ENCODE measurements at places on chromosomes 2 and 18.

- no peak for DNase-seq
These were observed 132.8 kb upstream of the PDE1A start for GRCh38 chr2:182559623-182560022.

DNA sequence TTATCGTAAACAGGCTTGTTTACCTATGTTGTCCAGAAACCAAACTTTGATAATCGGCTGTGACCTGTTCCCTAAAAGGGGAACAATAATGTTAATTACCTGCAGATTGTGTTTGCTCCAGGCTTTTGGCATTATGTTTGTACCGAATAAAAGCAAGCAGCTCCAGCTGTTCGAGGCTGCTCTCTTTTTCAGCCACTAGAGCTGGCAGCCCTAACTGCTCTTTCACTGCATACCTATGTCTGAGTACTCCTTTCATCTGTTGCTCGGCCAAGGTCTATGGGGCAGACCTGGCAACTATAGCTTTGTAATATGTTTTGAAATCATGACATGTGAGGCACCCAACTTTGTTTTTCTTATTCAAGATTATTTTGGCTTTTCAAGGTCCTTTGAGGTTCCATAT, 77.8 kb upstream of the EHBP1 start:
- no peak for DNase-seq

DNA sequence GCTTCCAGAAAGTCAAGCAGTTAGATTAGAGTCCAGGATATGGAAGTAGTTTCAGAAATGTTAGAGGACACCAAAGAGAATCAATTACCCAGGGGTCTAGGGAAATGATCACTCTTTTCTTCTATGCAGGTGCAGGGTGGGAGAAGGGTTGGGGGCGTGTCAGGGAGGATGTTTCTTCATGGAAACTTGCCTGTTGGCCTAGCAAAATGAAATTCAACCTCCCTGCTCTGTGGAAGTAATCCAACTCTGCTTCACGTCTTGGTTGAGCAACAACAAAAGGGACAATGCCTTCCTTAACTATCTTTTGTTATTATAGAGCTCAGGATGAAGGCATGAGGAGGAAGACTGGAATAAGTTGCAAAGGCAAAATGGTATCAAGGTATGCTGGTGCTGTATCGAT, 210.8 kb upstream of the ETAA1 start:
- no peak for DNase-seq

DNA sequence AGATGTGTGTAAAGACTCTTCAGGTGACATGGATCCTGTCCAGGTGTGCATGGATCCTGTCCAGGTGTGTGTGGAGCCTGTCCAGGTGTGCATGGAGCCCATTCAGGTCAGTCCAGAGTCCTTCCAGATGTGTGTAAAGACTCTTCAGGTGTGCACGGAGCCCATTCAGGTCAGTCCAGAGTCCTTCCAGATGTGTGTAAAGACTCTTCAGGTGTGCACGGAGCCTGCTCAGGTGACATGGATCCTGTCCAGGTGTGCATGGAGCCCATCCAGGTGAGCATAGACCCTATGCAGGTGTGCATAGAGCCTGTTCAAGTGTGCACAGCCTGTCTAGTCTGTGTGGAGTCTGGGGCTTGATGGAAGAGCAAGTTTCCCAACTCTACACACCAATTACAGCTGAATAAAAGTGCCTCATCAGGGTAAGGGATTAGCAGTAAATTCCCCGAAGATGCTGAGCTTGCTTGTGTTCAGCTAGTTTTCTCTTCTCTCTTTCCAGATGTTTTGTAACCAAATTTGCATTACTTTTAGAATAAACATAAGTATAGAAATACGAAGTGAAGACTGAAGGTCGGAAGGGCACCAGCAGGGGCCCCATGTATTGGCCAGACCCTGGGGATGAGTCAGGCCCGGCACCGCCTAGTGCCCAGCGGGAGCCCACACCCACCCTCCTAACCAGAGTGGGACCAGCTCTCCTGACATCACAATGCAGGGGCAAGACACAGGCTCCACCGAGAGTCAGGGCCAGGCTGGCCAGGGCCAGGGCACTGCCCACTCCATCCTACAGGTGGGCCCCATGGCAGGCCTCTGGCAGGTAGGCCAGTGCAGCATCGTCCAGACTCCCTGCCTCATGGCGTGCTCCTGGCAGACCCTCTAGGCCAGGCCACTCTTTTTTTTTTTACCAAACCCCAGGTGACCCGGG, 38.6 kb upstream of the GPC1 start:
- no peak for DNase-seq

DNA sequence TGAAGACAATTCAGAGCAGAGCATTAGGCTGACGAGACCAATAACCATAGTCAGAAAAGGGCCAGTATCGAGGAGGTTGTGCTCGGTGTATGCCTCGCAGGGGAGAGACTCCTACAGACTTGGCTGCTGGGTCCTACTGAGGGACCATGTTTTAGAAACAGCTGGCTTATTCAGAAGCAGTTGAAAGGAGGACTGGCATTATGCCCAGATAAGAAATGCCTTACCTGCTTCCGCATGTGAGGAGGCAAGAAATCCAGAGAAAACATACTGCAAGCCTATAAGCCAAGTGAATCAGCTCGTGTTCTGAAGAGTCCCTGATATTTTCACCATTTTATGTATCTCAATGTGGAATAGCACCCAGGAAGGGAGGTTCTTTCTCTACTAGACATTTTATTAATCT, 434.7 kb downstream of the GRB14 start:
- DNase-seq = no peak

- no peak for DNase-seq
These were observed 162.3 kb upstream of the CCDC68 start for GRCh38 chr18:55121397-55122170.

- DNase-seq = no peak
These were observed 160.9 kb upstream of the EPC2 start for GRCh38 chr2:148483665-148484064.

GRCh38 chr2:224793946-224794345, 77.8 kb upstream of the CCDC195 start:
- no peak for DNase-seq

DNA sequence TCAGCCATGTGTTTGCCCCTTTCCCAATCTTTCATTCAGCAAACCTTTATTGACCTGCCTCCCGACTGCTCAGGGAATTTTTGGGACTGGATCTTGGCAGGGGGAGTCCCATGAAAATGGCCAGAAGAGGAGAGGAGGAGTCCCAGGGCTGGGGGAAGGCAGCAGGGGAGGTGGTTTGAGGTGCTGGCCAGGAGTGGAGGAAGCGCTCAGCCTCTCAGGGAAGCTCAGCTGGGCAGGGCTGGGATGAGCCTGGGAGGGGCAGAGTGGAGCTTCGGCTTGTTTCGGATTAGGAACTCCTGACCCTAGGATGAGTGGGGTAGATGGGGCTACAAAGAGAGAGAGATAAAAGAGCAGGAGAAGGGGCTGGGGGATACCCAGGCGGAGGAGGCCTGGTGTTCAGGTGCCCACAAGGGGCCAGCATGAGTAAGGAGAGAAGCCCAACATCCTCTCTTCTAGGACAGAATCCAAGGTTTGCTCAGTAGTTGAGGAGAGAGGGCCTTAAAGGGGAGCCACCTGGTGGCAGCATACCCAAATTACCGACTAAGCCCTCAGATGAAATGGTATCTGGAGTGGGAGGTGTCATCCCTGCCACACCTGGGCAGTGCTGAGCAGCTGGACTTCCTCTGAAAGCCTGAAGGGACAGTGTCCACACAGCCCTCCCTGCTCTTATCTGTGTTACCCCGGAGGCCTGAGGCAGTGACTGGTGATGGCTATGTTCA, 91.1 kb downstream of the INHBB start:
- DNase-seq = no peak

GRCh38 chr2:42073739-42074503, 26.1 kb downstream of the PKDCC start:
- DNase-seq = no peak

- no peak for DNase-seq
These were observed 51.0 kb downstream of the ACOXL start for GRCh38 chr2:110783196-110783873.

- DNase-seq = no peak
These were observed 63.8 kb downstream of the PTPRM start for GRCh38 chr18:7630731-7631442.

GRCh38 chr2:189608795-189609422, 28.3 kb upstream of the SLC40A1 start:
- DNase-seq = no peak

GRCh38 chr2:39437522-39438296, 624 bp upstream of the MAP4K3 start:
- DNase-seq = peak; percentile 28

DNA sequence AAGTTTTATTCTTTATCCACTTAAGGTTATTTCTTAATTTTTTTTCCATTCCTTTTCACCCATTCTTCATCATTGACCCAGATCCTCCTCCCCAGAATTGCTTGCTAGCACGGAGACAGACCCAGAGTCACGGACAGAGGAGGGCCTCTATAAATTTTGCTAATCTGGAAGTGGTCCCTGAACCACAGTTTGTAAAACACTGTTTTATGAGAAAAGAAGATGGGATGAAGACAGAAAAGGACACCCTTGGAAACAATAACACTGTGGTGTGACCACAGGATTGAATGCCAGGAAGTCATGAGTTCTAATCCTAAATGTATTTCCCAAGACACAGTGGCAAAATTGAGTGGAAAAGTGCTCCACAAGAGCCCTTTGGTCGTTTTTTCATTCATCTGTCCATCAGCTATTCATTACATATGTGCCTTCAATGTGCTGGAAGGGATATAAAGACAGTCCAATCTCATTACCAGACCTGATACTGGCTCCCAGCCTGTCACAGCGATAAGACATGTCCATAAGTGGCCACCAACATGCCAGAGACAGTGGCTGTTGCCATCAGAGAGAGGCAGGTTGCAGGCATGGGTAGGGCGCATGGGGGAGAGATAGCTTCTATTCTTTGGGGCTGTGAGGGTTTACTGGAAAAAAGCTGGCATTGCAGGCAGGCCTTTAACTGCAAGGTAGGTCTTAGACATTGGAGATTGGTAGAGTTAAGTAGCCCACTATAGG, 175.2 kb upstream of the ALPP start:
- no peak for DNase-seq

GRCh38 chr18:35696307-35696706, 114.8 kb downstream of the GALNT1 start:
- no peak for DNase-seq

DNA sequence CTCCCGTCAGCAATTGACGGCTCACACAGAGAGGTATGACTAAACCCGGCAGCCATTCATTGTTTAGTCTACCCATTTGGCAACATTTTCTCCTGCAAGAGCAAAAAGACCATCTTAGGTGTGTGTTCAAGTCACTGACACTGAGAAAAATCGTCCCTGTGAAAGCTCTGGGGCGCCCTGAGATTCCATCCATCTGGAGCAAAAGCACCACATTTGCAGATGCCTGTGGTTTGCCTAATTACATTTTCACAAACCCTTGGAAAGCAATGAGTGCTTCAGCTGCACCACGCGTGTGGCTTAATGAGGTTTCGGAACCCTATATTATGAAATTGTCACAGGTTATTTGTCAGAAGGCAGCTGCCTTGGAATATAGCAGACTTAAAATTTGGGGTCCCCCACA, 110.7 kb upstream of the PTPRM start:
- DNase-seq = no peak

DNA sequence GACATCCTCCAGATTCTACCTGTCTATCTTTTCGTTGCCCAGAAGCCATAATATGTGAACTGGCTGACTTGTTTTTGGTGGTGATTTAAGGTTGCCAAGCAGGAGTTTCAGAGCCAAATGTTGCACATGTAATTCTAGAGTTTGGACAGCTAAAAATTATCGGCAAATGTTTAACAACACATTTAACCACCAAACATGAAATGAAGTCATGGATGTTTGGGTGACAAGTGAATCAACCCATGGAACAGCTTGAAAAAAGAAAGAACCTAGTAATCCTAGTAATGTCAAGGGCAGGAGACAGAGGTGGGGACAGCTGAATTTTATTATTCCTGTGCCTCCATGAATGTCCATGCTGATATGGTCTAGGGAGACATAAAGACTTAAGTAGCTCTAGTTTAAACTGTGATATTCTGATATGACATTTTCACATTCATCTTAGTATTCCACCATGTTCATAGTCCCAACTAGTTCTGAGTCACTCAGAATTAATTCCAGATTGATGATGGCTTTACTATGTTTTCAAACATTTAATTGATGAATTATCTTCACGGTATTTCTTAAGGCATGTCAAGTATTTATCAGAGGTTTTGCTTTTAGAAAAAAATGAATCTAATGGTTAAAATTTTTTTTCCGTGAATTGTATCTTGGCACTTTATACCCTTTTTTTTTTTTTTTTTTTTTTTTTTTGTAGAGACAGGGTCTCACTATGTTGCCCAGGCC, 101.7 kb downstream of the SOCS6 start:
- no peak for DNase-seq

GRCh38 chr2:12824351-12824777, 107.6 kb downstream of the TRIB2 start:
- no peak for DNase-seq

DNA sequence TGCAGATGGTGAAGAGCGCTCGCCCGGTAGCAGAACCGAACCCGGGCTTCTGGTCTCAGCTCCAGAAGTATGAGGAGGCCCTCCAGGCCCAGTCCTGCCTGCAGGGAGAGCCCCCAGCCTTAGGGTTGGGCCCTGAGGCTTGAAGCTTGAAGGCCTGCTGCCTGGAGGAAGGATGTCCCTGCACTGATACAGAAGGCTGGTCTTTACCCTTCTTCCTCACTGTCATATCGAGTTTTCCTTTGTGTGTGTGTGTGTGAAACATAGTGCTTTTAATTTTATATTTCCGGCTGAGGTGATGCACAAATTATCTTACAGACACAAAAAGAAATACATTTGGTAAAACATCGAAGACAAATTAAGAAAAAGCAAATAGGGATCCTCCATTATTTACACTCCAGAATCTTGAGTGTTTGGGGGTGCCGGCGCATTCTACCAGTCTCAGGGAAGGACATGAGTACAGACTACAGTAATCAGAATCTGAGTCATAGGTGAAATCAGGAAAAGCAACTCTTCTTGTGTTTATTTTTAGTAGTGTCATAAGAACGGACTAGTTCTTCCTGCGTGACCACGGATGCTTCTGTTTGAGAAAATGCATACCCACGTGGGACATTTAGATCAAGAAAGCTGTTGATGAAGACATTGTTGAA, 1.3 kb downstream of the DUSP28 start:
- no peak for DNase-seq

DNA sequence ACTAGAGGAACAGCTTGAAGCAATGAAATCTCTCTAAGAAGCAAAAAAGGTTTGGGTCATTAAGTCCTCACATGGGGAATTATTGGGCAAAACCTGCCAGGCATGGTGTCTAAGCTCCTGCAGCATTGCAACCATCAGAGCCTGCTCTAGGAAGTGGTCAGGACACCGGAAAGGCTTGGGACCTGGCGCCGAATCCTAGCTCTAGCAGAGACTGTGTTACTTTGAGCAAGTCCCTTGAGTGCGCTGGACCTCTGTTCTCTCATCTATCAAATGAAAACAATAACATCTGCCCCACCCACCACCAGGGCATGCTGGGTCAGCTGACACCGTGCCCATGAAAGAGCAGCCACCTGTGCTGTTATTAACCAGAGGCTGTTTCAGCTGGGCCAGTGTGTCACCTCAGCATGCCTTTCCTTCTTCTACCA, 6.3 kb downstream of the TMEM127 start:
- DNase-seq = no peak

GRCh38 chr2:8541223-8541622, 140.6 kb upstream of the ID2 start:
- no peak for DNase-seq

GRCh38 chr2:201248288-201248844, 12.0 kb upstream of the CASP8 start:
- DNase-seq = no peak
